Spleen (tissue), 13 donors: ENCODE measurements at places on chromosomes 3 and 15. TPM values are rescaled to one million over a fixed set of nuclear protein-coding genes. Genes with fewer than 3 reads are reported as not detected.
A peak's percentile ranks its signal among the peaks of the same experiment; 100 is the strongest.

GRCh38 chr3:184514171-184514490, 47.5 kb upstream of the EPHB3 start:
- no peak for DNase-seq

- DNase-seq, result peak; percentile 82
Observed at GRCh38 chr3:185362850-185363661, at the start of gene MAP3K13. Gene MAP3K13, plus strand, starts transcription at chr3:185363136. Its CDS starts 65,446 bp downstream, at chr3:185428582.

GRCh38 chr3:159482994-159483367, 505.7 kb upstream of the IL12A start:
- no peak for DNase-seq

DNA sequence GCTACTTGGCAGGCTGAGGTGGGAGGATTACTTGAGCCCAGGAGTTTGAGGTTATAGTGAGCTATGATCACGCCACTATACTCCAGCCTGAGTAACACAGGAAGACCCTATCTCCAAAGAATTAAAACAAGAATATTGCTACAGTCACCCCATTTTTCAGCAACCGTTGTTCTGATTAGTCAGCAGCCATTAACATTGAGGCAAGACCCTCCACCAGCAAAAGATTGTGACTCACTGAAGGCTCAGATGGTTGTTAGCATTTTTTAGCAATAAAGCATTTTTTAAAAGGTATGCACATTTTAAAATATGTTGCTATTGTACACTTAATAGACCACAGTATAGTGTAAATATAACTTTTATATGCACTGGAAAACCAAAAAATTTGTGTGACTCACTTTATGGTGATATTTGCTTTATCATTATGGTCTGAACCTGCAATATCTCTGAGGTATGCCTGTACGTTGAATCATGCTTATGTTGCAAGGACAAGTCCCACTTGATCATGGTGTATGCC, 492.6 kb downstream of the SQOR start:
- no peak for DNase-seq

CCDC39 gene
- 0.11 TPM for polyA plus RNA-seq

REC114 gene
- not detected for polyA plus RNA-seq

DNA sequence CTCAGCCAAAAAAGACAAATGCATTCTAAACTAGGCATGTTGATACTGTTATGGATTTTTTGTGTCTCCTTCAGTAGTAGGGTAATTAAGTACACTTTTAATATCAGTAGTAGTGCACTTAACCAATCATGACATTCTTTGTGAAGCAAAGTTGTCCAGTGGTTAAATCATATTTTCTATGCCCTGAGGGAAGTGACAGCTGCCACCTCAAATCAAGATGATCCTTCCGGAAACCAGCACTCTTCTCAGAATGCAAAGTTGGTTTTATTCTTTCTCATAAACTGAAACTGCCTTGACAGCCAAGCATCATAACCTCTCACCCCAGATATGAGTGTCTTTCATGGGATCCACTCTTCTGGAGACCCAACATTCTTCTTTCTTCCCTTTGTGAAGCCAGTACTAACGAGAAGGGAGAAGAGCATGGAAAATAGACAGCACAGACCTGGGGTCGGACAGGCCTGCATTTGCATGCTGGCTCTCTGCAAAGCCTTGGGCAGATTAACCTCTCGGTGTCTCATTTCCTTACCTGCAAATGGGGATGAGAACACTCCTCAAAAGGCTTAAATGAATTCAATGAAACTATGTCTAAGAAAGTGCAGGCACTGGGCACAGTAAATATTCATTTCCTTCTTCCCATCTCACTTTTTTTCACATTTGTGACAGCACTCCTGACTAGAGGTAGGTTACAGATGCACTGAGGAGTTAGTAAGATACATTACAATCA, 13.2 kb downstream of the AAGAB start:
- no peak for DNase-seq

- DNase-seq, result no peak
Observed at GRCh38 chr3:104907507-104907906, 459.2 kb upstream of the ALCAM start.

GRCh38 chr3:61908382-61908781, 347.0 kb downstream of the PTPRG start:
- DNase-seq, result no peak

DNA sequence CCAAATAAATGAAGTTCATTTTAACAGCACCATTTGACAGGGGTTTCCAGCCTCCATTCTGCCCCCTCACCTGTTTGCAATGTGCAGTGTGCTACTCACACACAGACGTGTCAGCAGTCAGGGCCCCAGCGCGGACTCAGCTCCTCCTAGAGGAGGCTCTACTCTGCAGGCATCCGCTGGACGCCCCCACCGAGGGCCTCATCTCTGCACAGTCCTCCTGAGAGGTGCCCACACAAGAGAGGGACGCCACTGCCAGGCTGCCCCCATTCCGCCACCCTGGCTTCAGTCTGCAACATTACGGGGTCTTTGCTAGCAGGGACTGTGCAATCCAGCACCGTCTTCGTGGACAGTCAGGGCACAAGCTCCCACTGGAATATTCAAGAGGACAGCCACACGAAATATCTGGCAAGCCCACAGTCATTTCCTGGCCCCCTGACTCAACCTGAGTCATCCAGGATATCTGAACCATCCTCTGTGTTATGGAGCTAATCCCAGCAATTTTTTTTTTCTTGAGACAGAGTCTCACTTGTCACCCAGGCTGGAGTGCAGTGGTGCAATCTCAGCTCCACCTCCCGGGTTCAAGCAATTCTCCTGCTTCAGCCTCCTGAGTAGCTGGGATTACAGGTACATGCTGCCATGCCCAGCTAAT, 255.0 kb downstream of the OCA2 start:
- no peak for DNase-seq

DNA sequence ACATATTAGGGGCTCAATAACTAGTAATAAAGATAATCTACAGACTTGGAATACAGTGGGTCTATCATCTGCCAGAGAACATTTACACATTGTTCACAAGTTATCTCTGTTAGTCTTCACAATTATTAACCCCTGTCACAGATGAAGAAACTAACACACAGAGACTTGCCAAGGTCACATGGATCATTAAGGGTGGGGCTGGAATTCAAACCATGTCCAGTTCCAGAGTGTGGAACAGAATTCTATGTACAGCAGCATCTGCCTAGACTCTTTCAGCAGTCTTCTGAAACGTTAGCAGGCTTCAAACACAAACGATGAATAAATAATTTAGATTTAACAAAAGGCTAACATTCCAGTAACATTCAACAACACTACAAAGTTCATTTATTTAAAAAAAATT, 673.9 kb upstream of the NR2F2 start:
- DNase-seq, result no peak

GRCh38 chr3:58521917-58522631, 14.9 kb downstream of the ACOX2 start:
- DNase-seq, result no peak

- DNase-seq, result no peak
Observed at GRCh38 chr3:140189976-140190375, 255.0 kb downstream of the CLSTN2 start.

FBXL22 gene
- polyA plus RNA-seq, result 1.2 TPM

GRCh38 chr3:23968463-23969184, 23.5 kb downstream of the NR1D2 start:
- no peak for DNase-seq

FAM107A gene
- polyA plus RNA-seq, result 17.2 TPM

- no peak for DNase-seq
Observed at GRCh38 chr3:177746337-177746933, 549.2 kb upstream of the TBL1XR1 start.

- DNase-seq, result no peak
Observed at GRCh38 chr15:39411102-39411989, 169.5 kb upstream of the THBS1 start.

DNA sequence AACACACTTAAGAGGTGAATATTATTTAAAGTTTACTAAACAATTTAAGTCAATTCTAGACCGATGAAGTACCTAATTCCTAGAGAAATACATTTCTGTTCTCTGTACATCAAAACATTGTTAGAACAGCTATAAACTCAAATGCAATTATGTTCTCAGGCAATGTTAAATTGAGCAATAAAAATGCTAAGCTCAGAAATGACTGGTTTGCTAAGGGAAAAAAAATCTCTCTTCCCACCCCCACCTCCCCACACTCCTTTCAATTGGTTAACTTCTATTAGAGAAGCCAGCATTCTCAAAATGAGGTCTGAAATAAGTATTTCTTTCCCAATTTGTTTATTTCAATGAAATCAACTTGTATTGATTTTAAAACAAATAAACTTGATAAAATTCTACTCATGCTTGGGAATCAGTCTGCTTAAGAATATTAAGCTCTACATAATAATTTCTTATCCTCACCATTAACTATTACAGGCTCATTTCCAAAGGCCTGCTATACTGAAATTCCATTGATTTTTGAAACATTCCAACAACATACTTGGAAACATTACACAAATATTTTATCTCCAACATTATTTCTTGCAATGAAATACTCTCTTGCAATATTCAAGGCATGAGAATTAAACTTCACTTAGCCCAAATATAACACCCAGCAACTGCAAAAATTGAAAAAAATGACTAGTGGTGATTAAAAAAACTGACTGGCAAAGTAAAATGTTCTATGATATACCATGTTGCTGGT, 22.6 kb downstream of the TSPAN3 start:
- no peak for DNase-seq

GOLGA8R gene
- 0.57 TPM for polyA plus RNA-seq

DNA sequence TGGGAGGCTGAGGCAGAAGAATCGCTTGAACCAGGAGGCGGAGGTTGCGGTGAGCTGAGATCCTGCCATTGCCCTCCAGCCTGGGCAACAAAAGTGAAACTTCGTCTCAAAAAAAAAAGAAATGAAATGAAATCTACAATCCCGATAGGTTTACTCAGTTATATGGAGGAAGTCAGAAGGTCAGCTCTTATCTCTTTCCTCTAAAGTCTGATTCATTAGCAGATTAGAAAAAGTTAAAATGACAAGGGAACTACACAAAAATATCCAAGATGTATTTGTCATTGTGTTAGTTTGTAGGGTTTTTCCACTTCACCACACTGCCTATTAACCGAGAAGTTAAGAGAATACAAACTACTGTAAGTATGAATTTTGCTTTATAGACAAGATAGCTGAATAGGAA, 420.6 kb downstream of the SHQ1 start:
- no peak for DNase-seq

EEF1AKMT4 gene
- 1.6 TPM for polyA plus RNA-seq

- DNase-seq, result no peak
Observed at GRCh38 chr15:59933607-59934006, 70.5 kb upstream of the FOXB1 start.

HCN4 gene
- not detected for polyA plus RNA-seq

GRCh38 chr15:63035977-63036376, 6.6 kb upstream of the TPM1 start:
- no peak for DNase-seq

- DNase-seq, result no peak
Observed at GRCh38 chr3:112634786-112635541, 6.0 kb downstream of the CCDC80 start.

DNA sequence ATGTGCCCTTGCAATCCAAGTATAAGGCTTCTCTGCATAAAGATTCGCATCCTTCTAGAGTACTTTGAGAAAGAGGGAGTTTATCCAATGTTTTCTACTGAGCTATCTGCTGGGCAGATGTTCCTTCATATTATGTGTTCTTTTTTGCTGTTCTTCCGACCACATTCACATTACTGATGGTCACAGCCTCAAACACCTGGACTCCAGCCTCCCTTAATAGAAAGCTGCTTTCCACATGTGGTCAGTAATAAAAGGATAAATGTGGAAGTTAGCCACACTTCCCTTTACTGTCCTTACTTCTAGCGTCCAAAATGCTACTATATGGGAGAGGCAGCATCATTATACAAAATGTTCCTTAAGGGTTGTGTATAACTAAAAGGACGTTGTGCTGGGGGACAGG, 116.9 kb downstream of the CD47 start:
- no peak for DNase-seq

GRCh38 chr3:71125738-71126137, 457.8 kb downstream of the FOXP1 start:
- no peak for DNase-seq

- no peak for DNase-seq
Observed at GRCh38 chr15:29170521-29170920, 99.1 kb downstream of the NSMCE3 start.

- DNase-seq, result no peak
Observed at GRCh38 chr3:125059488-125060245, 3.9 kb upstream of the HEG1 start.

DNA sequence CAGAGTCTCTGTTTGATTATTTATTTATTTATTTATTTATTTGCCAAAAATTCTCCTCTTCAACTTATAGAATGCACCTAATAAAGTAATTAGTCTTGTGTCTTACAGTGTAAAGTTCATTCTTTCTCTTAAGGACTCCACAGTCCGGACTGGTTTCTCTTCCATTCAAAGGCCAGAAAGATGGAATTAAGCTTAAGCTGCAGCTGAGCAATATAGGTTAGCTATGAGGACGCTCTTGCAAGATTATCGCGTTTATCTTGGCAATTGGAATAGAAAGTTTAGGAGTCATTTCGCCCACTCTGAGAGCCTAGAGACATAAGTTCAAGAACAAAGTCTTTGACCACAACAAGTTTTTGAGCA, 15.0 kb downstream of the TAGLN3 start:
- no peak for DNase-seq

DNA sequence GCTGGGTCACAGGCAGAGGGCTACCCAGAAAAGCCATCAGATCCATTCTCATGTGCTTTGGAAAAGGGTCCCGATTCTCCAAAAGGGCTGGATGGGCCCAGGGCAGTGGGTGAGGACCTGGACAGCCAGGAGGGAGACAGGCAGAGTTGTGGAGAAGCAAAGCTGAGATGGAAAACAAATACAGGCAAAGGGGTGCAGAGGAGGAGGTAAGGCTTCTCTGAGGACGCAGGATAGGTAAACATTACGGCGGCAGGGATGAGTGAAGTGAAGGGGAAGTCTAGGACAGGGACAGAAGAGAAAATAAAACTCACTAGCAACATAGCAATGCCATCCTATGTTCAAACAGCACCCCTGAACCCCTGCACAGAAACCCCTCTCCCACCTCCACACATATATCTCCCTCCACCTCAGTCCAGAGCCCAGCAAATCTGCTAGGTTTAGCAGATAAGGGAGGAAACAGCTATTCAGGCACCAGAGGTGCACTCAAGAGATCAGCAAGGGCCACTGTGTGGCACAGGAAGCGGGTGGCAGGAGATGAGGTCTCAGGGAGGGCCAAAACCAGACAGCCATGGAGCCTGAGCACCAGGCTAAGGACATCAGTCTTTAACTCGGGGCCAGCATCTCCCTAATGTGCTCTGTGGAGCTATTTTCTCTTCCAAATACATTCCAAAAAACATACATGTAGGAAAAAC, 51.3 kb downstream of the HOMER2 start:
- no peak for DNase-seq

DNA sequence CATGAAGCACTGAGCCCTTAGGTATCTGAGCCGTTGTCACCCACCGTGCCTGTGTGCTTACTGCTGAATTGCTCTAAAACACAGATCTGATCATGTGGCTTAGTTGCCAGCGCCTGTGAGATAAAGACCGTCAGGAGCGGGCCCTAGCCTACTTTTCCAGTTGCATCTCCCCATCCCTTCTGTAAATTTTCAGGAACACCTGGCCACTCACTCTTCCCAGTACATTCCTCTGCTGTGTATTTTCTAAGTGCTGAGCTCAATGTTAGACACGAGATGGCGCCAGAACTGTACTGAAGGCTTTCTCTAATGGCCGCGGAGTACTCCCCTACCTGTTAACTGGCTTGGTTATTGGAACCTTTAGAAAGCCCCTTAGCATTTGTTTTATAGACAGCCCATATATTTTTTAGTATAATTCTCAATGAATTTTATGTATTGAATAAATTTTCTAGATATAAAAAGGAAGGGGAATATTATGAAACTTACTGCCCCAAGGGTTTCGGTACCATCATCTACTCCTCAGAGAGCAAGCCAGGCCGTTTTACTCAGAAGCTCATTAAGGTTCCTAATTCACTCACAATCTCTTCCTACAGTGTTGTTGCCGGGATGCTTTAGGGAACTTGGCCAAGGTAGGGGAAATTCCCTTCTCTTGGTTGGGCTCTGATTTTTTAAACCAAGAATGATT, 16.7 kb upstream of the WNT7A start:
- DNase-seq, result peak; percentile 69

MYEF2 gene
- 9.2 TPM for polyA plus RNA-seq
